ENCODE measurements at places on chromosomes 6 and 20. TPM values are rescaled to one million over a fixed set of nuclear protein-coding genes. Genes with fewer than 3 reads are reported as not detected.

- no peak for DNase-seq
These were observed 16.1 kb downstream of the TTK start for GRCh38 chr6:80020381-80021120.

- no peak for DNase-seq
These were observed 18.4 kb downstream of the BLTP3A start for GRCh38 chr6:34810017-34810882.

- DNase-seq, result no peak
These were observed 630.8 kb downstream of the PHF3 start for GRCh38 chr6:64266351-64266821.

GRCh38 chr6:96301781-96302180 lies 219.8 kb upstream of the UFL1 start:
- no peak for DNase-seq

Gene FABP7
- not detected for total RNA-seq

Measured in posterior vena cava (tissue), 2 donors.